ENCODE measurements at places on chromosomes 5 and 9.

GRCh38 chr5:74233571-74233970 is 407.0 kb downstream of the ENC1 start:
- H3K27me3 ChIP-seq, result no peaks in the 10 kb centered on the region
- H3K36me3 ChIP-seq, result no peaks in the 10 kb centered on the region
- H3K4me3 ChIP-seq, result no peak overlapping the region
- no peak for DNase-seq

GRCh38 chr5:75694781-75695180 is 22.5 kb downstream of the POC5 start:
- H3K27me3 ChIP-seq, result no peaks in the 10 kb centered on the region
- no peak overlapping the region for H3K27ac ChIP-seq
- no peaks in the 10 kb centered on the region for H3K36me3 ChIP-seq
- H3K4me3 ChIP-seq, result no peak overlapping the region
- H3K4me1 ChIP-seq, result no peaks in the 10 kb centered on the region

- no peaks in the 10 kb centered on the region for H3K27me3 ChIP-seq
- H3K4me1 ChIP-seq, result peaks cover 15% of the 10 kb centered on the region
- H3K27ac ChIP-seq, result no peak overlapping the region
- no peak overlapping the region for H3K4me3 ChIP-seq
These were observed 31.0 kb downstream of the SNX18 start for GRCh38 chr5:54548565-54548964.

- no peak overlapping the region for H3K27ac ChIP-seq
- H3K36me3 ChIP-seq, result no peaks in the 10 kb centered on the region
- H3K4me3 ChIP-seq, result no peak overlapping the region
- DNase-seq, result no peak
These were observed 109.8 kb downstream of the SERINC5 start for GRCh38 chr5:80146046-80146445.

DNA sequence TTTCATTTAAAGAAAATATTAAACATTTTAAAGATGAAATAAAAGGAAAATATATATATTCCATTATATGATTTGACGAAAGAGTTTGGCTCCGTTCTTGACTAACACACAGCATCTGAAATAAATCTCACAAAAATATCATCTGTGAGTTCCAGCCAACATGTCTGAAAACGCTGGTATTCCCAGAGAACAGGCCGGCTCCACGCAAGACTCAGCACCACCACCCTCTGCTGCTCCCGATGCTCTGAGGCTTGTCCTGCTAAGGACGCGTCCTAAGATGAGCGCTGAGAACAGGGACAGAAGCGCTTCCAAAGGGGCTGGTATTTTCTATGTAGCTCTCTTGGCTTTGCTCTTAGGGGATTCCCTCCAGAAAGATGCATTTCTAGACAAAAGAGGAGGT is 40.6 kb upstream of the N4BP3 start:
- no peak overlapping the region for H3K4me3 ChIP-seq
- DNase-seq, result no peak
- H3K36me3 ChIP-seq, result no peaks in the 10 kb centered on the region
- no peaks in the 10 kb centered on the region for H3K27me3 ChIP-seq

DNA sequence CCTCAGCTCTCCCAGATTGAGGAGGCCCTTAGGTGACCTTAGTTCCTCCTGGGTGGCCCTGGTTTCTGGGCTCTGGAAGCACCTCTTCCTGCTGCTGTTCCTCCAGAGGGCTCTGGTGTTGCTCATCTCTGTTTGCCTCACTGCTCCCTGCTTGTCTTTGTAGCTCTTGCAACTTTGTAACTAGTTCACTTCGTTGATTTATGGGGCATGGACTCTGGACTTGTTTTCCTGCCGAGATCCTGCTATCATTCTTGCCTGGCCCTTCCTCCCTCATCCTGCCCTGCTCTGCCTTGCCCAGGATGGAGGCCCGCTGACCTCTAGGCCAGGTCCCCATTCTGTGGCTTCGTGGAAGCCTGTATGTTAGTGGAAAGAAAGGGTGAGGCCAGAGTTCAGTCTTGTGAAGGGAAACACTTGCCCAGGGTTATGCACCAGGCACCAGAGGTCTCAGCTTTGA is 169.3 kb downstream of the MACROH2A1 start:
- peak overlapping the region; percentile 4 for H3K27ac ChIP-seq
- H3K27me3 ChIP-seq, result no peaks in the 10 kb centered on the region
- DNase-seq, result no peak
- H3K4me3 ChIP-seq, result no peak overlapping the region
- no peaks in the 10 kb centered on the region for H3K36me3 ChIP-seq

DNA sequence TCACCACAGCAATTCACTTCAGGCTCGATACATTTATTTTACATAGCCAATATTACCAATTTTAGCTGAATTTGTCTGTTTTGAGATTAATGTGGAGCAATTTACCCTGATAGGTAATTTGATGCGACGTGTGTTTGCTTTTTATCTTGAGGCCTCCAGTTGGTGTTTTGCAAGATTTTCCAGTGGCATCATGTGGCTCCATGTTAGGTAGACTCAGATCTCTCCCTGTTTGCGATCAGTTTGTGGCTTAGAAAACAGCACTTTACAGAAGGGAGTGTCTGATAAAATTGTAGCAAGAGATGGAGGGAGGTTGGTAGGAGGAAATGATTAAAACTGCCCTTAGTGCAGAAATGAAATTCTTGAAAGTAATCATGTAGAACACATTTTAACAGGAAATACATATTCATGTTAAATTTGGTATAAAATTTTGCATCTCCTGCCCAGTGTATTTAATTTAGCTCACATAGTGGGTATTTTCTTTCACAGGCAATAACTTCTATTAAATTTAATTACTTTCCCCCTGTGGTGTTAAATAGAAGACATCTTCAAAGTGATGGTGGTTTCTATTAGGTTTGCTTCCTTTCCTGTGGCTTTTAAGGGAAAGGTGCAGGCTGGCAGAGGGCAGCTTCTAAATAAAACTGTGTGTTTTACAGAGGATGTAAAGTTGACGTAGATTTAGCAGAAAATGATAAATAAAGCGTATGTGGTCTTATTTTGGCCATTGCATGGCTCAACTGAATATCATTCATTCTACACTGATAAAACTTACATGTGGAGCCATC is 135.8 kb downstream of the KDM4C start:
- H3K27ac ChIP-seq, result no peak overlapping the region
- H3K4me3 ChIP-seq, result no peak overlapping the region
- peaks cover 2% of the 10 kb centered on the region for H3K4me1 ChIP-seq
- H3K27me3 ChIP-seq, result no peaks in the 10 kb centered on the region

DNA sequence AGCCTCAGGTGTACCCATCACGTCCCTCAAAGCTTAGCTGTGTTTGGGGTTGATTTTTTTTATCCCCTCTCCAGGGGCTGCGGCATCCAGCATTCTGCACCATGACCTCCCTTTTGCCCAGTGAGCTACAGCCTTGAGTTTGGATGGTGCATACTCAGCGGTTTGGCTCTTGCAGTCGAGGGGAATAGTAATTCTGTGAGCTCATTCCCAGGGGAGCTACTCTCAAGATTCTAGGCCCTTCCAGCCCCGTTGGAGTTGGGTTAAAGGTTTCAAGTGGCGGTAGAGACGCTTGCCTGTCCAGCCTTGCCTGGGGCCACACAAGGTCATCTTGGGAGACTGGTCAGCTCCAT is 102.2 kb upstream of the SPRY4 start:
- H3K4me3 ChIP-seq, result no peak overlapping the region
- no peaks in the 10 kb centered on the region for H3K36me3 ChIP-seq
- no peak overlapping the region for H3K27ac ChIP-seq
- H3K27me3 ChIP-seq, result no peaks in the 10 kb centered on the region
- H3K4me1 ChIP-seq, result no peaks in the 10 kb centered on the region

DNA sequence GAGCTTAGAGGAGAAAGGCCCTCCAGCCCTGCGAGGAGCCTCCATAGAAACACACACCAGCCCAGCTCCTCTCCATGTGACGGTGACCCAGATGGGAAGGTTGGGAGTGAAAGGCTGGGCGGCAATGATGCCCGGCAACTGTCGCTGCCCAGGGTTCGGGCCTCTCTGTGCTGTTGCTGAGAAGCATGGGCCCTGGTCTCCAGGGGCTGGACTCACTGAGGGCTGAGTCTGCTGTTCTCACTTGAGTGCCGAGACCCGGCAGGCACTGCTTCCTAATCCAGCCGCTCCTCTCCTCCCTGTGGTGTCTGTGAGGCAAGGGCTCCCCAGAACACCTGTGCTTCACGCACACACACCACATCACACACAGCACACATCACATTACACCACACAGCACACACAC is 493.6 kb downstream of the GADD45G start:
- H3K4me1 ChIP-seq, result no peaks in the 10 kb centered on the region
- no peak overlapping the region for H3K27ac ChIP-seq
- no peak overlapping the region for H3K4me3 ChIP-seq
- H3K27me3 ChIP-seq, result no peaks in the 10 kb centered on the region
- DNase-seq, result no peak

DNA sequence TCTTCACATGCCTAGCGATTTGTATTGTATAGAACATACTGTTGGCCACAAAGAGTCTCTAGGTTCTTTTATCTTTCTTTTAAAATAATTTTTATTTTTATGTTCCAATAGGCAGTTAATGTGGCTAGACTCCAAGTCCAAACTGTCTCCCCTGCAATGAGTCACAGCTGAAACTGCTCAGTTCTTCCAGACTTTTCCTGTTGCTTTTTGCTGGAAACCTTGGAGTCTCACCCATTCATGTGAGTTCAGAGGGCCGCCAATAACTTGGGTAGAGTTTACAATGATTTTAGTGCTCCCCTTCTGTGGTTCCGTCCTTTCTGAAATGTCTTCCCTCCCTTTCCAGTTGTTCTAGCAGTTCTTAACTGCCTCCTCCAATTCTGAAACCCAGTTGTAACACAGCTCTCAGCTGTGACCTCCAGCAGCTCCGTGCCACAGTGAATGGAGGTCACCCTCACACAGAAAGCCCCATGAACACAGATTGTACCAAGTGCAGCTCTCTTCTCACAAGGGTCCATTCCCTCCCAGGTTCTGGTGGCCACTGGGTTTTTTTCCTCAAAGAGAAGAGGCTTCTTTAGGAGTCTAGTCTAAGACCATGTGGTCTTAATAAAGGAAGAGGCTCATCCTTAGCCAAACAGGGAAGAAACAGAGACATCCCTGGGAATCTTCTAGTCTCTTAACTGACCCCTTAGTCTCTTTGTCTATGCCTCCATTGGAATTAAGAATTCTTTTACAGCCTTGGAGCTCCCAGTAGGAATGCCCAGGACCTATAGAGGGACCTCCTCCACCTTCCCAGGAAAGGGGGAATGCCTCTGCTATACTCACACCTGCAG is 198.5 kb downstream of the SPOCK1 start:
- no peaks in the 10 kb centered on the region for H3K27me3 ChIP-seq
- DNase-seq, result no peak
- H3K4me3 ChIP-seq, result no peak overlapping the region
- H3K27ac ChIP-seq, result no peak overlapping the region
- H3K4me1 ChIP-seq, result no peaks in the 10 kb centered on the region
- H3K36me3 ChIP-seq, result no peaks in the 10 kb centered on the region

GRCh38 chr5:150734579-150735384 is 24.0 kb downstream of the DCTN4 start:
- H3K36me3 ChIP-seq, result peaks cover 4% of the 10 kb centered on the region
- H3K4me3 ChIP-seq, result no peak overlapping the region
- H3K27me3 ChIP-seq, result no peaks in the 10 kb centered on the region
- peak; percentile 86 for DNase-seq

DNA sequence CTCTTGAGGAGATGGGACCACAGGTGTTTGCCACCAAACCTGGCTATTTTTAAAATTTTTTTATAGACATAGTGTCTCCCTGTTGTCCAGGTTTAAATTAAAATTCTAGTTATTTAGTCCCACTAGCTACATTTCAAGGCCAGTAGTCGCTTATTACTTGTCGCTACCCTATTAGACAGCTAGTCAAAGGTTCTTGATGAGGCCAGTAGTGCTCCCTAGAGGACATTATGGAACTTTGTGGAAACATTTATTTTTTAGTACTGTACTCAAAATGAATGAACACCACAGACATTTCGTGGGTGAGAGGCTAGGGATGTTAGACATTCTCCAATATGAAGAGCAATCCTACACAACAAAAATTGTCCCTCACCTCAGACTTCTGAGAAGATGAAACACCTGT is 14.4 kb upstream of the GRXCR2 start:
- no peaks in the 10 kb centered on the region for H3K36me3 ChIP-seq
- H3K27ac ChIP-seq, result no peak overlapping the region
- no peak for DNase-seq
- H3K27me3 ChIP-seq, result no peaks in the 10 kb centered on the region
- no peak overlapping the region for H3K4me3 ChIP-seq

- no peaks in the 10 kb centered on the region for H3K4me1 ChIP-seq
- no peak for DNase-seq
- no peak overlapping the region for H3K27ac ChIP-seq
- no peak overlapping the region for H3K4me3 ChIP-seq
- H3K36me3 ChIP-seq, result no peaks in the 10 kb centered on the region
These were observed 84.2 kb downstream of the CAVIN4 start for GRCh38 chr9:100662122-100662521.

DNA sequence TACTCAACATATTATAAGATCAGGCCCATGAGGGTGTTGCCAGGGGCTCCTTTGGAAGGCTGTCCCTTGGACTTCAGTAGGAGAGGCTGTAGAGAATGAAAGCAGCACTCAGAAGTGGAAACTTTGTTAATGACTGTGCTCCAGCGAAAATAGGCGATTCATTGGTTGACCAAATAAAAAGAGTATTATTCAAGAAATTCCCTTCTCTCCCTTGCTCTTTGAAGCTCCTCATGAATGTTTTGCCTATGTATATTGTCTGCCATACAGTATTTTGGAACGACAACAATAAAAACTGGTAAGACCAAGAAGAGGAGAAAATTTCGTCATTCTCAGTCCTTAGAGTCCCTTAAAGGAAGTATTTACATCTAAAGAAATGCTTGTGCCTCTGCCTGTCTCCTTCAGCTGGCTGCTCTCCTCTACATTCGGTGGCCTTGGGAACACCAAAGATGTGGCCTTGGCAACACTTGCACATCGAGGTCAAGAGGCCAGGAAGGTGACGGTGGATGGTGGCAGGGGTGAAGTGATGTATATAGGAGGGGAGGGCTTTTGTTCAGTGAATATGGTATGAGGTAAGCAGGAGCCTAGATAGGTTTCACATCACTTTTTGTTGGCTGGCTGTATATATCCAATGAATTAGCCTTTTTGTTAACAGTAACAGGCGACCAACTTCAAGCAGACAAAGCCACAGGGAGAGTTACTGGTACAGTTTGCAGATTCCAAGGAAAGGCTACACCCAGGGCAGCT is 95.0 kb upstream of the ACTBL2 start:
- no peaks in the 10 kb centered on the region for H3K27me3 ChIP-seq
- no peak overlapping the region for H3K4me3 ChIP-seq
- H3K4me1 ChIP-seq, result no peaks in the 10 kb centered on the region
- DNase-seq, result no peak
- no peaks in the 10 kb centered on the region for H3K36me3 ChIP-seq
- no peak overlapping the region for H3K27ac ChIP-seq

DNA sequence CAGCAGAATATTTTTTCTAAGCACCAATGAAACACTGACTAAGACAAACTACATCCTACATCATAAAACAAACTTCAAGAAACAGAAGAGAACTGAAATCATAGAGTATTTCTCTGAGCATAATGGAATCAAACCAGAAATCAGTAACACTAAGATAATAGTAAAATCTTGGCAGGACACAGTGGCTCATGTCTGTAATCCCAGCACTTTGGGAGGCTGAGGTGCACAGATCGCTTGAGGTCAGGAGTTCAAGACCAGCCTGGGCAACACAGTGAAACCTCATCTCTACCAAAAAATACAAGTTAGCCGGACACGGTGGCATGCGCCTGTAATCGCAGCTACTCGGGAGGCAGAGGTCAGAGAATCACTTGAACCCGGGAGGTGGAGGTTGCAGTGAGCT is 63.1 kb downstream of the RNF130 start:
- no peaks in the 10 kb centered on the region for H3K27me3 ChIP-seq
- H3K4me1 ChIP-seq, result no peaks in the 10 kb centered on the region
- H3K27ac ChIP-seq, result no peak overlapping the region
- DNase-seq, result no peak

Measured in aorta (tissue), 5 donors.